Inflammatory macrophage treated with lipopolysaccharide for 1 hour (primary cell): ENCODE measurements at places on chromosomes 6 and 20.

DNA sequence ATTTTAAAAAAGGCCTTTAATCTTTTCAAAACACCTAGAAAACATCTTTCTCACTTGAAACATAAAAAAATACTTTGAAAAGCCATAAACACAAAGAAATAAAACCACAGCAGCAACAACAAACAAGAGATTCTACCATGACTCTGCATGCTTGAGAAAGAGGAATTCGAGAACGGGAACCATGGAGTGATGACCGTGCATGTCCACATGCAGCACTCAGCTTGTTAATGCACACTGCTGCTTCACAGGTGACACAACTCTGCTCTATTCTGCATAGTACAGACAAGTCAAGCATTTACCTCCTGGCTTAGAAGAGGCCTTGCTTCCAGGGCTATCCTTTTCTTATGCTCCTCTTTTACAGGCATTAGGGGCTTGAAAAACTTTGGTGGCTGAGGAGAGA is 64.9 kb upstream of the NUP153 start:
- DNase-seq: peak; percentile 5

DNA sequence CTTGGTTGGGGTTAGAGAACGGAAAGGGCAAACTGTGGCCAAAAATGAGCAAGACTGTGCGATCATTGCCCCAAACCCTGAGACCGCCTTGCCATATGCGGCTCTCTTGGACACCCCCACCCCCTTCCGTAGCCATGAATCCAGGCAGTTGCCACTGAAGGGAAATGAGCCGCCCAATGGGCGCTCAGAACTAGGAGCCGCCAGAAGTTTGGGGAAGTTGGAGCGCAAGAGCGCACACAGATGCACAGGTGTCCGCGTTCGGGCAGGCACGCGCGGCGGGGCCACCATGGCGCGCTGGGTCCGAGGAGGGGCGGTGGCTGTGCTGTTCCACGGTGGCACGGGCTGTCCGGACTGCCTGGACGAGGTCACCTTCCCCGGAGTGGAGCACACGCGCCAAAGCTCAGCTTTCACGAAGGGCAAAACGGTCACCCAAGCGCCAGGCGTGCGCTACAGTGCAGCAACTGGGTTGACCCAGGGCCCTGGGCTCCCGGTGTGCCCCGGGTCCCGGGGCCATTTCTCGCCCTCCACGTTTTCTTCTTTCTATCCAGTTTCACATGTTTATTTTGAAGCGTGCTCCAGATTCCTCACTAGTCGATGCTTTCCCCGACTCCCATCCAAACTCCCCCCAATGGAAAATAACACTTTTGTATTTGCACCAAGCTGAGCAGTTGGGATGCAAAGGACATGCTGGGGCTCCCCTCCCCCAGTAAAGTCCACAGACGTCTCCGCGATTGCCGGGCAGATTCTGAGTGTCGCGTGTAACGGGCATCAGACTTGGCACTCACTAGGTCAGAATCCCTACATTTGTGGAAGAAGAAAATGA is 906 bp upstream of the PDE10A start:
- no peak for DNase-seq

DNA sequence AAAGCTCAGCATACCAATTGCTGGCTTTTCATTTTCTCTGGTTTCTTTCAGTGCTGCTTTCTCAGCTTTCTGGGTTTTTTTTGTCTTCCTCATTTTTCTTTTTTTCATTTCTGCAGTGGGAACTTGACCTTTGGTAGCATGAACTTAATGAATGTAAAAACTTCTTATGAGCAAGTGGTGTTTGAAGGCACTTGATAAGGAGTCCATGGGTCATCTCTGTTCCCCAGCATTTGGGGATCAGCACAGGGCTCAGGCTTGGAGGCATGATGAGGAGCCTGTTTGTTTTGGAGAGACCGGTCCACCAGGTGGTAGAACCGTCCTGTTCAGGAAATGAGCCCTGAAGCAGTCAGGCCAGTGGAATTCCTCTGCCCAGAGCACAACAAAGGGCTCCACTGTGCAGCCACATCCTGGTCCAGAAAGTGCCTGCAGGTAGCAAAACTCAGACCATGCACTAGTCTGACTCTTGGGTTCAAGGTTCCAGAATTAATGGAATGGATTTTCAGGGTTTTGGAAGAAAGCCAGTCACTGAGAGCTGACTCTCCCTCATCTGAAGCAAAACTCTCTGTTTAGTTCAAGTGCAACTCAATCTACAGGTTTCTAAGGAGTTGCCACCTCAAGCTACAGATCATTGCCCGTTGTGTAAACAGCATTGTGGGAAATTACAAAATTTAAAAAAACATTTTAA is 52.3 kb upstream of the ADGRF1 start:
- no peak for DNase-seq

- DNase-seq: no peak
Measured at GRCh38 chr6:132253211-132253610, 148.1 kb downstream of the MOXD1 start.

- no peak for DNase-seq
Measured at GRCh38 chr20:6053776-6054688, at the start of gene LRRN4. LRRN4 (minus strand) TSS chr20:6054060; CDS start chr20:6052799, 1,261 bp downstream.

DNA sequence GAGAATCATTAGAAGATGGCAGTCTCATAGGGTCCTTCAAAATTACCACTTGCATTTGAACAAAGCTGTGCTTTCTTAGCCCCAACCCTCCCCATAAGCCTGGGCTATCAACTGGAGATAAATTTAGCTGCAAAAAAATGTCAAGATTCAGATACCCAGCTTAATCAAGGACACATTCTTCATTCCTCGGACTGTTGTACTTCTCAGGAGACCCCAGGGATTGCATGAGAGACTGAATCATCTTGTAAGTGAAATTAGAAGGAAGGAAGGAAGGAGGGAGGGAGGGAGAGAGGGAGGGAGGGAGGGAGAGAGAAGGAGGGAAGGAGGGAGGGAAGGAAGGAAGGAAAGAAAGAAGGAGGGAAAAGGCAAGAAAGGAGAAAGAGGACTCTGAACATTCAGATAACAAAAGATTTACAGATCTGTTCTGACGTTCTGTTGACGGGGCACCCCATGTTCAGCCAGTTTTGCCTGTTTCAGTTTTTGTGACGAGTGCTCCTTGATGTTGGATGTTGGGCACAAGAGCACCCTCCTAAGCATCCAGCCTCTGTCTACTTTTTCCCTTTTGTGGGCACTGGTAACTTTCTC is 498.7 kb downstream of the PREX1 start:
- DNase-seq: no peak
